ENCODE measurements at places on chromosomes 3 and 15.

DNA sequence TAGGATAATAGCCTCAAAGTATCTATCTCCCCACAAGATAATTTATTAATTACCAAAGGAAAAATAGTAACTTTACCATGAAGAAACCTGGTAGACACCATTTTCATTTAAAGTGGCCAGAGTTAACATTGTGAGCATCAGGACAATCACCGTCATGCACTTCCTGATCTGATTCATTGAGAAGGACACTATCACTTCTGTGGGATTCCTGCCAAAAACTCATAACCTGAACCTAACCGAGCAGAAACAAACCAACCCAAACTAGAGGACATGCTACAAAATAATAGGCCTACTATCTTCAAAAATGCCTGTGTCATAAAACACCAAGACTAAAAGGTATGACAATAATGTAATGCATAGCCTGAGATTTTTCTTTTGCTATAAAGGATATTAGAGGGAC lies 39.0 kb downstream of the FSIP1 start:
- DNase-seq: no peak

DNA sequence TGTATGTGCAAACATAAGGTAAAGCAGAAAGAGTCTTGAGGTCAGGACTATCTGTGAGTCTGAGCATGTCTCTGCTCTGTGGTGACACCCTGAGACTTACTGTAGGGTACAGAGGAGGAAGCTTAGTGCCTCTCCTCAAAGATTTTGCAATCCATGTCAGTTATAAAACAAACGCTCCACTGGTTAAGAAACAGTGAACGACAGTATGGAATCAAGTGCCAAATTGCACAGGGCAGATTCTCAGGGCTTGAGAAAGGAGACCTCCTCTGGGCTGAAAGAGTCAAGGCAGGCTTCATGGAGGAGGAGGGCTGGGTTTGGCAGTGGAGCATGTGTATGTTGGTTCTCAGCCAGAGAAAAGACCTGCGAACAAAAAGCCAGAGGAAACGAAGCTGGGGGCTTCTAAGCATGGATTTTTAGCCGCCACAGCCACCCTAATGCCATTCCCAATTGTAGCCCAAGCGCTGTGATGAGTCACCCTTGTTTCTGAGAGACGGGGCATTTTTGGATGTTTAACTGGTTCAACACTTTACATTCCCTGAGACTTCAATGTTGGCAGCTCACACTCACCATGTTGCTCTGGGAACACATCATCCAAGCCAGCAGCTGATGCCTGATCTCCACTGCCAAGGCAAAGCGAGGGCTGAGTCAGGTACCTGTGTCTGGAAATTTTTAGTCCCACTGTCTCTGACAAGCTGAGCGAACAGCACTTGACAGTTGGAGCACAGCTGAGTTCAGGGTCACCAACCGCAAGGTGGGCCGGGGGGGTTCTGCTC lies 3.4 kb upstream of the DGKG start:
- DNase-seq: no peak

- no peak for DNase-seq
Measured at GRCh38 chr3:114112696-114113095, 56.2 kb downstream of the QTRT2 start.

DNA sequence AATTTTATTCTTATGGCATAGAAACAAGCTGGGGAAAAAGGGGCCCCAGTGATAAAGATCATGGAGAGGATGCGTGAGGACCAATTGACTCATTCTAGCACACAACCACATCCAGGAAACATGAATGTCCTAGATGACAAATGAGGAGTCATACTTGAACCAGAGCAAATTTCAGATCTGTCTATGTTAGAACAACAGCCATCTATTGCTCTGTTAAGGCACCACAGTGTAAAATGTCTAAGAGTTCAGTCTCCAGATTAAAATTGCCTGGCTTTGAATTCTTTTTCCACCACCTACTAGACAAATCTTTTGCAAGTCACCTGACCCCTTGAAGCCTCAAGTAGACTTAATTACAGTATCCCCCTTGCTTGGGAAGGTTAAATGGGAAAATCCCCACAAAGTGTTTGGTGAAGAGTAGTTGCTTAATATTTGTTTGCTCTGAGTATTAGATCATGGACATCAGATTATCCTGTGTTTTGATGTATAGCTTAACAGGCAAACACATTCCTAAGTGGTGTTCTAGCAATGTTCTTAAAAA lies 258.7 kb upstream of the TGFBR2 start:
- no peak for DNase-seq

- DNase-seq: no peak
Measured at GRCh38 chr15:45943240-45943639, 308.4 kb downstream of the SQOR start.

- DNase-seq: no peak
Measured at GRCh38 chr3:73475717-73476116, 149.0 kb downstream of the PDZRN3 start.

DNA sequence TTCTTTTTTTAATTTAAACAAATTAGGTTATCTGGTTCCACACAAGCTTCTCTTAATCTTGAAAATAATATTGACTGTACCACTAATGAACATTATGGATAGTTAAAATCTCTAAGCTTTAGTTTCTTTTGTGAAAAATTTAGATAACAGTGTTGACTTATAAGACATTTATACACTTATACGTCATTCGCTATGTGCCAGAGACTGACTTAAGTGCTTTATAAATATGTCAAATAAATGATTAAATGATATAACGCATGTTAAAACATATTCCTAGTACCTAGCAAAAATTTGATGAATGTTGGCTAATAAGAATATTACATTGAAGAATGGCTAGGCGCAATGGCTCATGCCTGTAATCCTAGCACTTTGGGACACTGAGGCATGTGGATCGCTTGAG lies 96.3 kb downstream of the PCCB start:
- no peak for DNase-seq

- DNase-seq: peak; percentile 11
Measured at GRCh38 chr3:50853936-50854335, 179.2 kb downstream of the DOCK3 start.

DNA sequence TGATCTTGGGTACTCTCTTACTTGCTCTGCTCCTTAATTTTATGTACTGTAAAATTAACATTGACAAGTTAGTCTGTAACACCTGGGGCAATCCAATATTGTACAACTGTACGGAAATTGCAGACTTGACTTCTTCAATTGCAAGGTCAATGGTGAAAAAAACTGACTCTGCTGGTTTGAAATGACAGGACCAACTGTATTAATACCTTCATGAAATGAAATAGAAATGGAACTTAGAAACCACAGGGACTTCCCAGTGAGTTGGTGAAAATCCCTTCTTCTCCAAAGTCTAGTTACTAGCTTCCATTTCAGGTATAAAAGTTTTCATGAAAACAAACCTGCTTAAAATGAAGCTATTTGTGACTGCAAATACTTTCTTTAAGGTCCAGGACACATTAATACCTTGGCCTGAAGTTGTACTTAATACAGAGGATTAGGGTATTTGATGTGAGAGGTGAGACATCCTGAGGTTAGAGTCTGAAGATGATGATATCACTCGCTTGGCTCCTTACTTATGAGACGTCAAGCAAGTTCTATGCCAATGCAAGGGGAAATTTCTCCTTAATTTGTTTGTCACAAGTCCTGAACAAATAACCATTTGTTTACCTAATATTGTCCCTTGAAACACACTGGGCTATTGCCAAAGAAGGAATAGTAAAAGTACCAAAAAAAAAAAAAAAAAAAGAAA lies 226.2 kb upstream of the TP63 start:
- DNase-seq: no peak

- no peak for DNase-seq
Measured at GRCh38 chr15:92653366-92653765, 2.2 kb downstream of the FAM174B start.

GRCh38 chr3:134388788-134389485 lies 14.7 kb upstream of the AMOTL2 start:
- DNase-seq: no peak

- DNase-seq: no peak
Measured at GRCh38 chr15:78808550-78808949, 2.7 kb downstream of the ADAMTS7 start.

GRCh38 chr3:43286841-43287499 lies 630 bp downstream of the SNRK start:
- DNase-seq: peak; percentile 2

DNA sequence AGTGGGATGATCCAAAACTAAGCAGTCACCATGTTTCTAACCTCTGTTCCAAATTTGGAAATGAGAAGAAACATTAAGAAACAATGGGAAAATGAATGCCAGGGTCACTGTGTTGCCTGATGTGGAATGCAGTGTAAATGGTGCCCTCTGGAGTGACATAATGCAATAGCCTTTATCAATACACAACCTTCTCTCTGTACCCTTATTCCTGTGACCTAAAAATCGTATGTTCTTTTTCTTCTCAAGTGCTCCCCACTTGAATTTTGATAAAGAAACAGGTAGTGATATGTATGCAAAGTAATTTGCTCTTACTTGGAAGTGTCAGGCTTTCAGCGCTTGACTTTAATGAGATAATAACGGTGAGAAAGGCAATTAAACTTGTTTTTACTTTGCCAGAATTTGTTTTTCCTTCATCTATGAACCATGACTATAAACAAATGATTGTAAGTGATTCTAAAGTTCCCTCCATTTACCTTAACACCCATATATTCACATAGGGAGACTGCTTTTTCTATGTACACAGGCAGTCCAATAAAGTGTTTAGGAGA lies 145.8 kb upstream of the THRB start:
- peak; percentile 37 for DNase-seq

DNA sequence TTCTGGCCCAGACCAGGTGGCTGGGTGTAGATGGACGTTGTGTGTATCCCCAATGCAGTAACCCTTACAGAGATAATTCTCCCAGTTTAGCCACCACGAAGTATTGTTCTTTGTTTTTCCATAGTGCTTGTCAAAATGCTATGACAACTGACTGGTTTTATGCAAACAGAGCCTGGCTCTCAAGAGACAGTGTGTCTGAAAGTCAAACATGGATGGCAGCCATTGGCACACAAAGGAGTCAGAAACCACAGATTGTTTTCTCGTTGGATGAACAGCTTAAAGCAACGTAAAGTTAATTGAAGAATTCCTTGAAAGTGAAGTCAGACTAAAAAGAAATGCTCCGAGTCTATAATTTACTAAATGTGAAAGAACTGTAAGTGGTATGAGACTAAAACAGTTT lies 91.2 kb downstream of the FILIP1L start:
- DNase-seq: peak; percentile 17

DNA sequence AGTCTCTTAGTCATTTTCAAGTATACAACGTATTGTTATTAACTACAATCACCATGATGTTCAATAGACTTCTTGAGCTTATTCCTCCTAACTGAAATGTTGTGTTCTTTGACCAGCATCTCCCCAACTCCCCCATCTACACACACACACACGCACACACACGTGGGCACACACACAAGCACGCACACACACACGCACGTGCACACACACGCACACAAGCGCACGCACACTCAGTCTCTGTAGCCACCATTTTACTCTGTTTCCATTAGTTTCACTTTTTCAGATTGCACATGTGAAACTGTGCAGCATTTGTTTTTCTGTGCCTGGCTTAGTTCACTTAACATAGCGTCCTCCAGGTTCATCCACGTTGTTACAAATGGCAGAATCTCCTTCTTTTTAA lies 247.0 kb downstream of the XXYLT1 start:
- DNase-seq: no peak

- no peak for DNase-seq
Measured at GRCh38 chr3:171248426-171249111, 211.6 kb downstream of the TNIK start.

DNA sequence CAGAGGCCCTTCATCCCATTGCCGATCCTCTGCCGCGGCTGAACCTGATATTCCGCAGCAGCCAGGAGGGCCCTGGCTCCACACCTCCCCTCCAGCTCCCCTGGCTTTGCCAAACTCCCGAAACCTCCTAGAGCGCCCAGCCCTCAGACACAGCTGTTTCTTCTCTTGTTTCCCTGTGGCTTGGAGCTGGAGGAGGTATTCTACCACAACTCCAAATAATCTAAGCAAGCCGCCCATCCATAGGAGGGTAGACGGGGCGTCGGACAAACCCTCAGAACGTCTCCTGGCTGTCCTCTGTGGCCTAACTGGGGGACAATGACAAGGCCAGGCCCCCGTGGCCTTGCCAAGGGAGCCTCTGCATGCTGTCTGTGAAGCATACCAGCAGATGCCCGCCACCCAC lies 10.4 kb downstream of the PLA2G4D start:
- no peak for DNase-seq

DNA sequence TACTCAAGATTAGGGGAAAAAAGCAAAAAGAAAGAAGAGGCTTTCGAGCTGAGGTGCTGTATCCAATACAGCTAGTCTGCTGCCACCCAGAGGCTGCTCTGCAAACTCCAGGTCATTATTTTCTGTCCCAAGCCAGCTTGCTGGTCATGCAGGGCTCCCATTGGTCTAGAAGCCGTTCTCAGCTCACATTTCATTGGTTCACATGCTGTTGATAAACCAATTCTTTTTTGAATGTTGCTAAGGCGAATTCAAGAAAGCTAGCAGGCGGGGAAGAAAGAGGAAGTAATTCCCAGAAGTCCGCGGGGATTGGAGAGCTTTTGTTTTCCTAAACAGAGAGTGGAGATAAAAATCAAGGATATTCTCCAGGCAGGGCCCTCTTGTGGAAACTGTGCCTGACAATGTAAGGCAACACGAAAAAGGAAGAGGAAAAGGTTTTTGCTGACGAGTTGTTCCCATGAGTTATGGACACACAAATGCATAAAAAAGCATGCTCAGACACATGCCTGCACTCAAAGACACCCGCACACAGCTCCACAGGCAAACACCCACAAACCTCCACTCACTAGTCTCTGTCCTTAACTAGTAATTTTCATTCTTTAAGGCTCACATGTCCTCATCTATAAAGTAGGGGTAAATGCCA lies 33.4 kb downstream of the FSTL1 start:
- peak; percentile 99 for DNase-seq

GRCh38 chr3:61357902-61358301 lies 106.7 kb upstream of the FHIT start:
- no peak for DNase-seq

GRCh38 chr15:78387246-78388037 lies 47.3 kb downstream of the CRABP1 start:
- DNase-seq: peak; percentile 73

DNA sequence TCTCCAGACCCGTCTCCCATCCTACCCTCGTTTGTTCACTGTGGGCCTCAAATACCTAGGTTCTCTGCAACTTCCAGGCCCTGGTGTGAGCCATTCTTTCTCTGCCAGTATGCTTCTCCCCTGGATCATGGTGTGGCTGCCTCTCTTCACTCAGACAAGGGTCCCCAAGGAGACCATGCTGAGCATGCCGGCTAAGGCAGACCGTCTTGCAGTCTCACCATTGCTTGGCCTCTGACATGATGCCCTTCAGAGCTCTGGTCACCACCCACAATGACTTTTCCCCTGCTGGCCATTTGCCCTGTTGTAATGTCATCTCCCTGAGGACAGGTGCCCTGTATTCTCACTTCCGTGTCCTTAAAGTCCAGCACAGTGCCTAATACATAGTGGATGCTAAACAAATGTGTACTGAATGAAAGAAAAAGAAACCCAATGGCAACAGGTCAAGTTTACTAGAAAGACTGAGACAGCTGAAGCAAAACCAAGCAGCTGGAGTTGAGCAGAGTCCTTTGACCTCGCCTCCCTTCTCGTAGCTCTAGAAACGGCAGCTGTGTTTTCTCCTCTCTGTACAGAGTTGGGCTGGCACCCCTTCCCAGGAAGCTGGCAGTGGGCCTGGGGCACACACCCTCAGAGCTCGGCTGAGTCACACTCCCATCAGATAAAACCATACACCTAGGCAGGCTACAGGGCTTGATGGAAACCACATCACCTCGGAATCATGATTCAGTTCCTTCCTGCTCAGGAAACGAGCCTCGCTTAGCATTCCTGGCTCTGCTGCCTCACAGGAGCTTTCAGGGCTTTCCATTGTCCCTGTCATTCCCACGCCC lies 8.6 kb downstream of the TLR9 start:
- peak; percentile 32 for DNase-seq
